ENCODE measurements at places on chromosomes 5 and 9. TPM values are rescaled to one million over a fixed set of nuclear protein-coding genes. Genes with fewer than 3 reads are reported as not detected.

GRCh38 chr5:158159621-158160020 lies 300.7 kb upstream of the CLINT1 start:
- DNase-seq, result no peak

The SNAPC3 gene
- total RNA-seq, result 24.5 TPM

The IL13 gene
- total RNA-seq, result not detected

The GNA14 gene
- not detected for total RNA-seq

GRCh38 chr9:93565089-93565488 lies 11.3 kb upstream of the PHF2 start:
- DNase-seq, result no peak

DNA sequence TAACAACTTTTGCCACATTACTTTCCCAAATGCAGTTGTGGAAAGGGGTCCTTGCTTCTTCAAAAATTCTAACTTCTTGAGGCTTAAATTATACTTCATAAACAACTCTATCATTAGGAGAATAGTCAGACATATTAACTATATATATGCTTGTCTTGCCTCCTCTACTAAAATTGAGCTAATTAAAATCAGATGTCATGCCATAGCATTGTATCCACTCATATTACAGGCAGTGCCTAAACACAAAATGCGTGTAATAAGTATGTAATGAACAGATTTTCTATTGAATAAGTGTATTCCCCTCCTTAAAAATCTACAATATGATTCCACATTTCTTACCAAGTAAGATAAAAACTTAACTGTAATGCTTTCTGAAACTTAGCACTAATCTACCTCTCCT lies 204.5 kb downstream of the PLK2 start:
- DNase-seq, result no peak

DNA sequence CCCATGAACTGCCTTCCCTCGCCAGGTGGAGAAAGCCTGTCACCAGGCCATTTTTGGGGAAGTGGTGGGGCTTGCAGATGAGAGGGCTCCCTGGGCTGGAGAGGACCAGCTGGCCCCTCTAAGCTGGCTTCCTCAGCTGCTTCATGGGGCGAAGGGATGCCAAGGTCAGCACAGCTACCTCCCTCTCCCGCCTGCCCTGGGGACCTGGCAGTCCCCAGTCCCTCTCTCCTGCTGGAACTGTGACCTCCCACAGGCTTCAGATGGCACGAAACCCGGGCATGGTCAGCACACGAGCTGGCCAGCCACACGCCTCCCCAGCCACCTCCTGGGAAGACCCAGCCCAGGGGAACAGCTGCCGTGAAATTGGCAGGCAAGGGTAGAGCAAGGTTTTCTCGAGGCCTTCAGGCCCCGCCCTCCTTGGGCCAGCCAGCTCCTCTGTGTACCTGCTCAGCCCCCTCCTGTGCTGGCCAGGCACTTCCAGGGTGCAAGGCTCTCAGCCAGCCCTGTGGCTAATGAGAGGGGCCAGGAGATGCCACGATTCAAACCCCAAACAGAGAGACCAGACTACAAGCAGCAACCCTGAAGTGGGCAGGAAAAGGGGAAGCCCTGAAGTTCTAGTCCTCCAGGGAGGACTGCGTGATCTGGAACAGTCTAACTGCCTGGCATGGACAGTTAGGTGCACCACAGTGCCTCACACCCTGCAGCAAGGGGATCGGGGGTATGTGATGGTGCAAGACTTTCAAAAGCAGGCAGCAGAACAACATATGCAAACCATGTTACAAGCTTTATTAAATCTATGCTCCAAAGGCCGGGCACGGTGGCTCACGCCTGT lies 12.9 kb downstream of the PLPP7 start:
- DNase-seq, result no peak

The MAP3K1 gene
- total RNA-seq, result 14.2 TPM

DNA sequence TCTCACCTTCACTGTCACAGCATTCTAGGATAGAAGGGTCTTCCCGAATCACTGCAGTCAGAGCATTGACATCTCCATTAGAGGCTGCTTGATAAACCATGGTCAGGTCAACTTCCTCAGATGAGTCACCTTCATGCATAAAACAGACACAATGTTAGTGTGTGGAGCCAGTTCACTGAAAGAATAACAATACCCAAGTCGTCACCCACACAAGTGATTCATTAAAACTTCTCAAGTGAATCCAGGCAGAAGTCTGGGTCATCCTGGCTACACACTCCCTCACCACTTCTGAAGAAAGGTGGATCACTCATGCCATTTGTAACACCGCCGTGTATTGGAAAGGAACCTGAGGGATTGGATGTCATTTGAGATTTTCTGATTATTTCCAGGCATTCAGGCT lies 49.6 kb downstream of the ANKRD55 start:
- peak; percentile 88 for DNase-seq

The FAM221B gene
- not detected for total RNA-seq

- no peak for DNase-seq
Observed at GRCh38 chr5:134994560-134995156, 27.0 kb downstream of the CATSPER3 start.

DNA sequence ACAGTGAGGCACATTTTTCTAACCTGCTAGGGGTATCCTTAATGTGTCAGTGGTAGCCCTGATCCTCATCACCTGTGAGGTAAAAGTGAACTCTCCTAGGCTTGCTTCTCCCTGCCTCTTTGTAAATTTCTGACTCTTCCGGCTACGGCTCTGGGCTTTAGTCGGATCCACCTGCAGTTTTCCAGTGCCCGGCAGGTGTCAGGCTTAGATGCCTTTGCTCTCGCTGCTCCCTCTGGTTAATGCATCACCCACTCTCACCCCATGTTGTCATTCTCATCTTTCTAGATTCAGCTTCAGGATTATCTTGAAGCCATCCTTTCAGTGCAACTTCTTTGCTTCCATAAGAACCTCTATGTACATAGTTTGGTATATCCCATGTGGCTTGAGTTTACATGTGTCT lies 3.6 kb downstream of the CEP78 start:
- no peak for DNase-seq

- DNase-seq, result peak; percentile 69
Observed at GRCh38 chr9:34379334-34380033, 2.8 kb upstream of the MYORG start.

The TAF11L2 gene
- total RNA-seq, result not detected

The LHX6 gene
- under 0.01 TPM for total RNA-seq

DNA sequence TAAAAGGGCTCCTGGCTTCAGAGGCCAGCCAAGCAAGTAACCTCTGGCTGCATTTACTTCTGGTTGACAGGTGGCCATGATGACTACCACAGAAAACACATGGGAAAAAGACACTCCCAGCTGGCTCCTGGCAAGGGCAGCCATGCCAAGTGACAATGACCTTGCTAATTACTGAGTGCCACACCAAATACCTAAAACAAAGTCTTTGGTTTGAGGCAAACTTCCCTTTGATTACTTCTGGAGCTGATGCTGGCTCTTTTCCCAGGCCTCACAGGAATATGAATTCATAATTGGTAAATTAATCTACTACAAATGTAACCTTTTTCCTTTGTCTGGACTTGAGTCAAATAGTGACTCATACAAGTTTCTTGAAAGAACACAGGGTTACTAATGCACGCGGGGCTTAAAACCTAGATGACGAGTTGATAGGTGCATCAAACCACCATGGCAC lies 61.0 kb downstream of the LPAR1 start:
- peak; percentile 81 for DNase-seq

- no peak for DNase-seq
Observed at GRCh38 chr5:139113892-139114291, 84.3 kb downstream of the SIL1 start.
